ENCODE measurements at places on chromosomes 7 and 10.

GRCh38 chr7:751826-752225 lies 24.7 kb upstream of the PRKAR1B start:
- DNase-seq = no peak

- DNase-seq = no peak
Measured at GRCh38 chr7:99189222-99189621, 18.7 kb downstream of the KPNA7 start.

DNA sequence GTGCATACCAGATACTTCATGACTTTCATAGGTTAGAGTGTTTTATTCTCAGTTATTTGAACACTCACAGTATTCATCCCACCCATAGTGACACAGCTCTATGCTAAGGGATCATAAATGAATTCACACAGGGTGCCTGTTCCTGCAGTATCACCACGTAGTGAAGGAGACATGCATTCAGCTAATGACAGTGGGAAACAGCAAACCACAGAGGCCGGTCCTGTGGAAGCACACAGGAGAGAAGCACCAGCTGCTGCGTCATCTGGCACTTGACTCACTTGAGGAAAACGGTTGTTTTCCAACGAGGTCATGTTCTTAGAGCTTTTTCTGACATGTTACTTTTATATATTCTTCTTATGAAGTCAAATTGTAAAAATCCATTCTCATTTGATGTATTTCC lies 73.0 kb downstream of the UBE3C start:
- no peak for DNase-seq

GRCh38 chr7:157684157-157684908 lies 347.5 kb downstream of the DNAJB6 start:
- no peak for DNase-seq

DNA sequence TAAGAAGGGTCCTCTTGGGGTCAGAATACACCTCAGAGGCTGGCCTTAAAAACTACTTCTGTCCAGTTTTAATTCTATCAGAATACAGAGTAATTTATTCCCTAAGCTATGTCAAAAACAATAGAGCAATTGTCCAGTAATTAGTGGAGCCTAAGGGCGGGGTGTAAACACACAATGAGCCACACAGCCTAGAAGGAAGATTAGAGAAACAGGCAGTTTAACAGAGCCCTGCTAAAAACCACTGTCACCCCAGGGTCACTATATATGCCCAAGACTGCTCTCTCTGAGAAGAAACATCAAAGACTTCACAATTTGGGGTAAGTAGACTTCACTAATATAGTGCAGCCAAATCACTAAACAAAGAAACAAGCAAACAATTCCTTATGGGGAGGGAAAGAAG lies 27.2 kb upstream of the WNT2 start:
- DNase-seq = no peak

DNA sequence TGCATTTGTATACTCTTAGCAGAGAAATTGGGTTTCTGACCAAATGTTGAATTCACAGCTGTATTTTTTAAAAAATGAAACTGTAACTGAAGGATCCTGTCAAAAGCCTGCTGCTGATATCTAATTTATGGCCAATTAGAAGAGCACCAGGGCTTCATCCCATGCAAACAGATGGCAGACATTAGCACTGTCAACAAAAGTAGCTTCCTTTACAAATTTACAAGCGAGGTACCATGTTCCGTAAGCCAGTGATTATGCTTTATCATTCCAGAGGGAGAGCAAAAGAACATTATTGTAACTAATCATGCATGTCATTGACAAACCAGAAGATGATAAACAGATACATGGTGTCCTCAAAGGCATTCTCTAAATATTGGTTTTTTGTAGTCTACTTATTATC lies 177.2 kb upstream of the DKK1 start:
- no peak for DNase-seq

GRCh38 chr10:126892226-126893175 lies 12.7 kb upstream of the DOCK1 start:
- DNase-seq = no peak

DNA sequence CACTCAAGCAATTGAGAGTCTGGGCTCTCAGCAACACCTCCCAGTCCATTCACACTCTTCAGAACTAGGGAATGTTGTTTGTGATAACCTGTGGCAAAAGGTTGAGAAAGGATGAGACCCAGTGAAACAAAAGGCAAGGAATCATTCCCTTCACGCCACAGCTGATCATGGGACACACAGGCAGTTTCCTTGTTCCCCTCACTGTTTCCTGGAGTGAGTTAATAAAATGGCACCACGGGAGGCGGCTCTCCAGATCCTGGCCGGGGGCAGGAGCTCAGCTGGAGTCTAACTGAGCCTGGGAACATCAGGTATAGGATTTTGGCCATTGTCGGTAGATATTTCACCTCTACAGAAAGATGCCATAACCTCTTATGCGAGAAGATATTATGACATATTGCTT lies 107.3 kb upstream of the FAM171A1 start:
- DNase-seq = no peak
